ENCODE measurements at places on chromosomes 5 and 9.

DNA sequence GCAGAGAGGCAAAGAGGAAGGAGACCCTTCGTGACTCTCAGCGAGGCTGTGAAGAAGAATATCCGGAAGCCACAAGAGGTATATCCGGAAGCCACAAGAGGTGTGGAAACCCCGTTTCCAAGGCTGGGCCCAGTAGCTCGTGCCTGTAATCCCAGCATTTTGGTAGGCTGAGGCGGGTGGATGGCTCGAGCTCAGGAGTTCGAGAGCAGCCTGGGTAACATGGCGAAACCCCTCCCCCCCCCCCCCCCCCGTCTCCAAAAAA lies 612 bp upstream of the BBLN start:
- DNase-seq, result no peak

DNA sequence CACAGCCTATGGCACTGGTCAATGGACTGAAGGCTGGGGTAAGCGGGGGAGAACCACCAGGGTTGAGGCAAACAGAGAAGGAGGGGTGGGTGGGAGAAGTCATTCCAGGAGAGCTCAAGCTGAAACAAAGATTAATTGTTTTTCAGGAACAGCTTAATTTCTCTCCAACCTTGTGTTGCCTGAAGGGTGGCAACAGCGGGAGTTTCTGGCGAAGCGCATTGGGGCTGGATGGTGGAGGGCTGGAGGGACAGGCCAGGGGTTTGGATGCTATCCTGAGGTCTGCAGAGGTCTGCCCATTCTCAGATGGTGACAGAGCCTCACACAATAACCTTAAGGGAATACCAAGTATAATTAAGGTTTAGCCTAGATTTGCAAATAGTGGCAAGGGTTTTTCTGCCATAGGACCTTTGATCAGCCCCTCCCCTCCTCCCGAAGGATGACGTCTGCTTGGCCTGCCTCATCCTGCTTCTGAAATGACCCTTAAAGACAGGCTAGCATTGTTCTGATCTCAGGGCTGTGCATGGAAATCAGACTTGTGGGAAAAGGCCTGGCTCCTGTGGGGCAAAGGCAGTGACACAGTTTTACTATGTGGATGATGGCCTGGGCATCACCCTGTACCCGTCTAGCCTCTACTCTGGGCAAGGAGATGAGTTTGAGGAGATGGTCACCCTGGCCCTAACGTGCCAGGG lies 32.7 kb downstream of the PSD2 start:
- DNase-seq, result no peak

GRCh38 chr5:53169933-53170332 lies 60.4 kb upstream of the MOCS2 start:
- no peak for DNase-seq

GRCh38 chr5:74378464-74378863 lies 262.1 kb downstream of the ENC1 start:
- DNase-seq, result no peak

GRCh38 chr9:95791695-95792094 lies 83.8 kb upstream of the ERCC6L2 start:
- DNase-seq, result no peak
